ENCODE measurements at places on chromosomes 16 and 17. TPM values are rescaled to one million over a fixed set of nuclear protein-coding genes. Genes with fewer than 3 reads are reported as not detected.

The CEP131 gene
- total RNA-seq, result 12.5 TPM

The C16orf96 gene
- not detected for total RNA-seq

The SYCE1L gene
- total RNA-seq, result not detected

The RGS11 gene
- total RNA-seq, result 4.6 TPM

The MYH1 gene
- total RNA-seq, result not detected

DNA sequence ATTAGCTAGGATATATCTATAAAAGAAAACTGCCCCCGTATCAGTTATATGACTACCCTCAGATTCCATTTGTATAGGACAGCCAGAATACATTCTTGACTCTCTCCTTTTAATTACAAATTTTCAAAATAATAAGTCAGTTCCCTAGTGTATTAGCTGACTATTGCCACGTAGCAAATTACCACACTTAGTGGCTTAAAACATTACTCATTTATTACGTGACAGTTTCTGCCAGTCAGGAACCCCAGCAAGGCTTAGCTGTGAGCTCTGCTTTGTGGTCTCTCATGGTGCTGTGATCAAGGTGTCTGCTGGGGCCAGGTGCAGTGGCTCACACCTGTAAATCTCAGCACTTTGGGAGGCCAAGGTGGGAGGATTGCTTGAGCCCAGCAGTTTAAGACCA is 13.9 kb upstream of the SCNN1B start:
- no peak for DNase-seq
- H3K4me1 ChIP-seq, result no peaks in the 10 kb centered on the region
- H3K36me3 ChIP-seq, result no peaks in the 10 kb centered on the region
- no peak overlapping the region for H3K27ac ChIP-seq
- peaks cover 16% of the 10 kb centered on the region for H3K27me3 ChIP-seq
- H3K4me3 ChIP-seq, result no peak overlapping the region

DNA sequence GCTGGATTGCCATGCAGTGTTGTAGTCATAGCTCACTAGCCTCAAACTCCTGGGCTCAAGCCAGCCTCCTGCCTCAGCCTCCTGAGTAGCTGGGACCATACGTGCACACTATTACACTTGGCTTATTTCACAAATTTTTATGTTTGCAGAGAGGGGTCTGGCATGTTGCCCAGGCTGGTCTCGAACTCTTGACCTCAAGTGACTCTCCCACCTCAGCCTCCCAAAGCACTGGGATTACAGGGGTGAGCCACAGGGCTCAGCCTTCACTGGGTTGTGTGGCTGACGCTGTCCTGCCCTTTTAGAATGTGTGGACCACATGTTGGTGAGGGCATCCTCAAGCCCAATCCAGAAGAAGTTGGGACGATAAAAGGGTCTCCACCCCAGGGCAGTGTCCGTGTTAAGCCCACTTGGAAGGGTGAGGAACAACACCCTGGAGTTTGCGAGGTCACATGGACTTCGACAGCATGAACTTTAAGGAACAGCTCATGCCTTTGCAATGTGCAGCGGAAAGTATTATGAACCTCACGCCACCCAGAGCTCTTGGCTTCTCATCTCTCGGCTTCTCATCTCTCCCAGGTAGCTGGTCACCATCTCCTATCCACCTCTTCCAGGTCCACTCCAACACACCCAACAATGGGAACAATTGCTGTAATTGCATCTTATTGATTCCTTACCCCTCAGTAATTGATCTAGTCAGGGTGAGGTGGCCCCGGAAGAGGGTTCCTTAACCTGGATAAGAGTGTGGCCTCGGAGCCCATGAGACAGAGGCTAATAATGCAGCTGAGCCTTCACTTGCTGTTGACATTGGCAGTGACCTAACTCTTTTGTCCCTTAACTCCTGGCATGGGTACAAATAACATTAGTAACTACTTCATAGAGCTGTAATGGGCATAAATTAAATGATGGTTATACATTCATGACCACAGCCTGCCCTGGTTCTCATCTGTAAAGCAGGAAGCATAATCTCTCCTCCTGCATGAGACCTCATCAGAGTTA is 6.7 kb downstream of the FOXL1 start:
- DNase-seq, result no peak
- H3K4me1 ChIP-seq, result no peaks in the 10 kb centered on the region
- H3K27me3 ChIP-seq, result peaks cover 43% of the 10 kb centered on the region
- H3K27ac ChIP-seq, result peak overlapping the region; percentile 54
- H3K36me3 ChIP-seq, result no peaks in the 10 kb centered on the region
- H3K4me3 ChIP-seq, result no peak overlapping the region

- no peaks in the 10 kb centered on the region for H3K27me3 ChIP-seq
- no peak overlapping the region for H3K4me3 ChIP-seq
- peaks cover 16% of the 10 kb centered on the region for H3K4me1 ChIP-seq
- DNase-seq, result peak; percentile 24
- H3K27ac ChIP-seq, result no peak overlapping the region
Measured at GRCh38 chr17:83064021-83064731, 15.2 kb upstream of the METRNL start.

GRCh38 chr17:44216694-44217093 is 2.8 kb downstream of the UBTF start:
- no peak overlapping the region for H3K27ac ChIP-seq
- H3K27me3 ChIP-seq, result no peaks in the 10 kb centered on the region
- peaks cover 13% of the 10 kb centered on the region for H3K4me1 ChIP-seq
- H3K4me3 ChIP-seq, result no peak overlapping the region

Measured in stomach (tissue), 19 donors.